A549 treated with GW870086 at 1 μM for 4 hours (cell line): ENCODE measurements at places on chromosomes 12 and 14. TPM values are rescaled to one million over a fixed set of nuclear protein-coding genes. Genes with fewer than 3 reads are reported as not detected.

Gene RERG
- total RNA-seq, result 0.09 to 0.20 TPM (median 0.13 TPM) in 5 replicates

Gene GON7
- 13.2 to 18.3 TPM (median 15.4 TPM) in 5 replicates for total RNA-seq

Gene VSX2
- not detected in 5 replicates for total RNA-seq

Gene IGF1
- total RNA-seq, result not detected in 5 replicates

Gene HECTD1
- total RNA-seq, result 58.0 to 79.5 TPM (median 66.4 TPM) in 5 replicates

Gene EMP1
- total RNA-seq, result 110 to 172 TPM (median 159 TPM) in 5 replicates

Gene TTC9
- total RNA-seq, result 3.0 to 3.6 TPM (median 3.3 TPM) in 5 replicates

Gene TMEM179
- total RNA-seq, result 0.27 to 0.46 TPM (median 0.30 TPM) in 4 of 5 replicates, not detected in the other

Gene P2RX2
- 0.12 TPM in 1 of 5 replicates, not detected in the others for total RNA-seq

Gene TEX52
- not detected in 5 replicates for total RNA-seq

Gene KCNK13
- 0.11 to 0.17 TPM (median 0.15 TPM) in 4 of 5 replicates, not detected in the other for total RNA-seq

Gene TAS2R46
- total RNA-seq, result not detected in 5 replicates

Gene HOXC6
- 3.7 to 4.8 TPM (median 4.4 TPM) in 5 replicates for total RNA-seq

Gene DDIT3
- 24.1 to 32.1 TPM (median 29.9 TPM) in 5 replicates for total RNA-seq

Gene KRT83
- 2.9 to 7.2 TPM (median 6.3 TPM) in 5 replicates for total RNA-seq

Gene BMAL2
- 13.3 to 18.7 TPM (median 16.4 TPM) in 5 replicates for total RNA-seq

Gene TMEM121
- total RNA-seq, result 4.6 to 8.8 TPM (median 8.2 TPM) in 5 replicates

Gene DPPA3
- not detected in 5 replicates for total RNA-seq

Gene MFAP5
- total RNA-seq, result 0.06 to 0.14 TPM (median 0.10 TPM) in 3 of 5 replicates, not detected in the others

Gene MANSC4
- not detected in 5 replicates for total RNA-seq

Gene FBLN5
- total RNA-seq, result 2.7 to 3.3 TPM (median 3.1 TPM) in 5 replicates

Gene KRT5
- 0.24 to 0.66 TPM (median 0.49 TPM) in 5 replicates for total RNA-seq

Gene JAG2
- 18.8 to 25.7 TPM (median 25.2 TPM) in 5 replicates for total RNA-seq

Gene PRIMA1
- 0.22 to 0.35 TPM (median 0.31 TPM) in 5 replicates for total RNA-seq

Gene FITM1
- total RNA-seq, result 0.17 TPM in 2 of 5 replicates, not detected in the others

Gene TOMM20L
- total RNA-seq, result not detected in 5 replicates

Gene KITLG
- 10.4 to 14.8 TPM (median 13.4 TPM) in 5 replicates for total RNA-seq

Gene CCDC196
- not detected in 5 replicates for total RNA-seq

Gene CLEC1B
- not detected in 5 replicates for total RNA-seq

Gene KRT71
- not detected in 5 replicates for total RNA-seq

Gene THAP2
- 3.3 to 5.8 TPM (median 4.5 TPM) in 5 replicates for total RNA-seq

Gene BCL2L14
- total RNA-seq, result 0.10 TPM in 1 of 5 replicates, not detected in the others

Gene RPL10L
- not detected in 5 replicates for total RNA-seq

Gene RASSF9
- total RNA-seq, result 0.71 to 1.1 TPM (median 0.96 TPM) in 5 replicates

Gene CISTR
- total RNA-seq, result not detected in 5 replicates

Gene ALDH1L2
- total RNA-seq, result 2.7 to 3.7 TPM (median 3.6 TPM) in 5 replicates

Gene BDKRB1
- 0.38 to 0.79 TPM (median 0.48 TPM) in 5 replicates for total RNA-seq

Gene SERPINA3
- 9.1 to 10.6 TPM (median 10.1 TPM) in 5 replicates for total RNA-seq

Gene PTGER2
- 2.2 to 3.8 TPM (median 3.2 TPM) in 5 replicates for total RNA-seq

Gene HOXC9
- 9.4 to 15.9 TPM (median 11.8 TPM) in 5 replicates for total RNA-seq

Gene ATN1
- 54.4 to 77.3 TPM (median 73.9 TPM) in 5 replicates for total RNA-seq

Gene C14orf39
- 0.29 TPM in 1 of 5 replicates, not detected in the others for total RNA-seq

Gene DDN
- total RNA-seq, result 0.48 to 0.78 TPM (median 0.74 TPM) in 5 replicates

Gene REP15
- 0.26 to 0.63 TPM (median 0.42 TPM) in 4 of 5 replicates, not detected in the other for total RNA-seq

Gene PDE3A
- total RNA-seq, result 2.2 to 3.1 TPM (median 2.8 TPM) in 5 replicates

Gene DNAJC22
- total RNA-seq, result 18.4 to 21.5 TPM (median 20.7 TPM) in 5 replicates

Gene TC2N
- total RNA-seq, result 0.30 to 0.70 TPM (median 0.55 TPM) in 5 replicates

Gene CMA1
- not detected in 5 replicates for total RNA-seq

Gene NPAS3
- not detected in 5 replicates for total RNA-seq

Gene CLEC2D
- total RNA-seq, result 0.35 to 1.3 TPM (median 0.65 TPM) in 5 replicates

Gene SYCP3
- 0.17 to 0.18 TPM in 2 of 5 replicates, not detected in the others for total RNA-seq

Gene MSRB3
- 20.5 to 25.4 TPM (median 21.0 TPM) in 5 replicates for total RNA-seq

Gene LRTM2
- total RNA-seq, result 0.03 to 0.05 TPM in 2 of 5 replicates, not detected in the others
